ENCODE measurements at places on chromosomes 16 and 17. TPM values are rescaled to one million over a fixed set of nuclear protein-coding genes. Genes with fewer than 3 reads are reported as not detected.

DNA sequence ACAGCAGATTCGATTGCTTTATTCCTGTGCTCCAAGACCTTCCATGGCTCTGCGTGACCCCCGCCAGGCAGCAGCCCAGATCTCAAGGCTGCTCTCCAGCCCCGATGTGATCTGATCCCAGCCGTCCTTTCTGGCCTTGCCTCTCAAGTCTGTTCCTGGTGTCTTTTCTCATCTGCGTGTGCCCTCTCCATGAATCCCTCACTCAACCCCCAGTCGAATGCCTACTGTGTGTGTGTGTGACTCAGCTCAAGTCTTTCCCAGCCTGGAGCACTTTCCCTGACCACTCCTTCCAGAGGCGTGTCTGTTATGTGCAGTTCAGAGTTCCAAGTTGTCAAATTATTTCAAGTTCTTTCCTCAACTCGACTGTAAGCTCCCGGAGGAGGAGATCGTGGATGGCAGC lies 64.0 kb downstream of the MRM1 start:
- DNase-seq = no peak

DNA sequence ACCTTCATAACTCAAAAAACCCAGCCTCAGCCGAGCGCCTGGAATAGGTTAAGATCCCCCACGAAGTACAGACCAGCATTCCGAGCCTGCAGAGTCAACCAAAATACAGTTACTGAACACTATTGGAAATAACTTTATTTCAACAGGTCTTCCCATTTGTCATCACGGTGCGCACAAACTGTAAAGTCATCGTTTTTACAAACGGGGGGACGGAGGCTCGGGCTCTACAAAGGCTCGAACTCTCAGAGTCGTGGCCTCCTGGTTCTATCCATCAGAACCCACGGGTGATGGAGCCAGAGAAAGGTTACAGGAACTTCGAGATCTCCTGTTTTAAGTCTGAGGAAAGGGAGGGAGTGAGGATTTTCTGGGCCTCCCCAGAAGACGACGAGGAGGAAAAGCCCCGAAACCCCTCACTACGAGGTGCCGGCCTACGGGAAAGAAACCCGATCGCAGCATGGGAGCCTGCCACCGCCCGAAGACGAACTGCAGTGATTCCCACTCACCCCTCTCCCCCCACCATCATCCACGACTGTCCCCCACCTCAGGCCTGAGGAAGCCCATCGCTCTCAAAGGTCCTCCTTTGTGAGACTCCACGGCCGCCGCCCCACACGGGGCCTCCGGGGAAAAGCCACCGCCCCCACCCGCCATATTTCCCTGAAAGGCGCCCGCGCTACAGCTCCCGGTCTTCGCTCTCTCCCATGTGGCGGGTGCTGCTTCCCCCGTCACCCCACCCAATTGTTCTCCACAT lies 917 bp downstream of the YWHAE start:
- DNase-seq = peak; percentile 73

GRCh38 chr17:5541610-5542202 lies 42.6 kb downstream of the NLRP1 start:
- DNase-seq = no peak

DNA sequence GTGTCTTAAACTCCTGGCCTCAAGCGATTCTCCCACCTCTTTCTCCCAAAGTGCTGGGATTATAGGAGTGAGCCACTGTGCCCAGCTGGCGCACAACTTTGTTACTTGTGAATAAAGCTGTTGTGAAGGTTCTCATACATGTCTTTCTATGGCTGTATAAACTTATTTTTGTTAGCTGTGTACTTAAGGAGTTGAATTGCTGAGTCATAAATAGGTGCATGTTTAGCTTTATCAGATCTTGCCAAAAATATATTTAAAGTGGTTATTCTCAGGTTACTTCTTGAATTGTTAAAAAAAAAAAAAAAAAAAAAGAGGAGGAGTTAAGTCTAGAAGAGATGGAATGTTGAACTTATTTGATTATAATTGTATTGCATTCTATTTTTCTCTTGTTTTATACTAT lies 47.6 kb upstream of the IRX3 start:
- DNase-seq = no peak

The CSH2 gene
- total RNA-seq = not detected
